ENCODE measurements at places on chromosomes 3 and 15.

GRCh38 chr15:99753066-99753465 lies 19.8 kb upstream of the LYSMD4 start:
- DNase-seq, result no peak

GRCh38 chr3:20125897-20126296 lies 60.1 kb downstream of the SGO1 start:
- no peak for DNase-seq

- DNase-seq, result no peak
Measured at GRCh38 chr3:182809531-182809930, 16.2 kb downstream of the ATP11B start.

DNA sequence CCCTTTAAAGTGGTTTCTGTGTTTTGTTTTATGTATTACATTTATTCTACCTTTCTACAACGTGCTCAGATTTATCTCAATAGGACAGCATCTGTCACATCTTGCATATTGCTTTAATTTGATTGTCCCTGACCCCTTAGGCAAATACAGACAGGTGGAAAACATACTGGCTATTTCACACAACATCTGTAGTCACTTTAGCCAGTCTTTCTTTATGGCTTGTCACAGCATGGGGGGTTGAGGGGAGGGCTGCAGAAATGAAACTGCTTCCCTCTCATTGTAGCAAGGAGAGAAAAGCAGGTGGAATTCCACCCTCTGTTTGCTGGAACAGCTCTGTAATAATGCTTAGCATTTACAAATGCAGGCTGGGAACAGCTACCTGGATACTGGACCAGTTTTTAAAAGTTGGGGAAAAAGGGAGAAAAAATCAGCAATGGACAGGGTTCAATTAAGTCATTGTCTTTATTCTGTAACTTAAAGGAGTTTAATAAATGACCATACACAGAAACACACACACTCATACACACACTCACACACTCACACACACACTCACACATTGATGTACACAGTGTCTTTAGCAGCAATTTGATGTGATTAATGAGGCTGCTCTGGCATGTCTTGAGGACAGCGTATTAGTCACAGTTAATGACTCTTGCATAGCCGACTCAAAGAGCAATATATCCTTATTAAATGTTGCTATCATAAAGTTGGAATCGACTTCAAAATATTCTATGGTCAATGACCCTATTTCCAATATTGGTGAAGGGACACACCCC lies 283.7 kb upstream of the GBE1 start:
- DNase-seq, result no peak

DNA sequence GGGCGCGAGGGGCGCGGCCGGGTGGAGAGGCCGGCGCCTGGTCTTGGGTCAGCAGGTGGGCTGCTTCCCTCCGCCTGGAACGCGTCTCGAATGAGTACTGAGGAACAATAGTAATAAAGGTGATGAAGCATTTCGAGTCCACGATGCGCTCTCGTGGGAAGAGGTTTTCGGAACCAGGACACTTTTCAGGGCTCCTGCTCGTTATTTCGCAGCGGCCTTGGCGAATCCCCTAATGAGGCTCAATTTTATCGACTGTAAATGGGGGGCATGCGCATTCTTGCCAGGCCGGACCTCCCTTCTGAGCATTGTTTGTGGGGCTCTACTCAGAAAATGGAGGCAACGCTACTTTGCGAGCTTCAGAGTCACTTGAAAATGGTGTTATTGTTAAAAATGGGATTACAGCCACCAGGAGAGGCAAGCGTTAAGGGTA lies 1.2 kb downstream of the NR2C2 start:
- no peak for DNase-seq

DNA sequence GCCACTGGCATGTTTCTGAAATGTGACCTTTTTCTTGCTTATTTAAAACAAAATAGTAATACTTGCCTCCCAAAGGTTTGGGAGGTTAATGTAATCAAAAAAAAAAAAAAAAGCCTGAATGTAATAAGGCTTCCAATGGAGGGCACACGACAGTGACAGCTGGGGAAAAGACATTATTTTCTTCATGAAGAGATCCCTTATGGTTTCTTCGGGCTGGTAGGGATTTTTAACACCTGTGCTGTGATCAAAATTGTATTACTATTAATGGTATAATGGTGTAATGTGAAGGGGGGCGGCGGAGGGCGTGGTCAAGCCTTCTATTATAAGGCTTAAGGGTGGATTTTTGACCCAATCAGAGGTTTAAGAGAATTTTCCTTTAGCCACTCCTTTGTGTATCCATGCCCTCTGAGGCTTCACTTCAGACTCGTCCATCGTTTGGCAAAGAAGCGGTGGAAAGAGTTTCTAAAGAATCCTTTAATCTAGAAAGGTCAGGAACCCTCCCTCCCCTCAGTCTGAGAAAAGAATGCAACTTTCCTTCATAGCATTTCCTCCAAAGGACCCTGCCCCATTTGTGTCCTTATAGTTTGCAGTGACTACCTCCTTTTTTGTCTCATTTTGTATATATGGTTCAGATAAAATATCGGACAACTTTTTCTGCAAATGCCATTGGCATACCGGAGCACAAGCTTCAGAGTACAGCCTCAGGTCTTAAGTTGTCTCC lies 89.5 kb upstream of the CHD2 start:
- DNase-seq, result peak; percentile 46

GRCh38 chr3:62097121-62097520 lies 276.2 kb downstream of the FEZF2 start:
- DNase-seq, result no peak

GRCh38 chr3:8286749-8287148 lies 214.9 kb upstream of the LMCD1 start:
- DNase-seq, result no peak

DNA sequence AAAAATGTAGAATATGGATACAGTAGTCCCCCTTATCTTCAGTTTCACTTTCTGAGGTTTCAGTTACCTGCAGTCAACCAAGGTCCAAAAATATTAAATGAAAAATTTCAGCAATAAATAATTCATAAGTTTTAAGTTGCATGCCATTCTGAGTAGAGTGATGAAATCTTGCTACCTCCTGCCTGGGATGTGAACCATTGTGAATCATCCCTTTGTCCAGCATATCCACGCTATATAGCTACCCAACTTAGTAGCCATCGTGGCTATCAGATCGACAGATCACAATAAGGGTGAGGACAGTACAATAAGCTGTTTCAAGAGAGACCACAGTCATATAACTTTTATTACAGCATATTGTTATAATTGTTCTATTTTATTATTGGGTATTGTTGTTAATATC lies 1.2 kb upstream of the LARS2 start:
- DNase-seq, result no peak

GRCh38 chr3:122907471-122907870 lies 112.6 kb downstream of the SLC49A4 start:
- DNase-seq, result no peak

- no peak for DNase-seq
Measured at GRCh38 chr3:135084405-135084804, 289.3 kb downstream of the EPHB1 start.

DNA sequence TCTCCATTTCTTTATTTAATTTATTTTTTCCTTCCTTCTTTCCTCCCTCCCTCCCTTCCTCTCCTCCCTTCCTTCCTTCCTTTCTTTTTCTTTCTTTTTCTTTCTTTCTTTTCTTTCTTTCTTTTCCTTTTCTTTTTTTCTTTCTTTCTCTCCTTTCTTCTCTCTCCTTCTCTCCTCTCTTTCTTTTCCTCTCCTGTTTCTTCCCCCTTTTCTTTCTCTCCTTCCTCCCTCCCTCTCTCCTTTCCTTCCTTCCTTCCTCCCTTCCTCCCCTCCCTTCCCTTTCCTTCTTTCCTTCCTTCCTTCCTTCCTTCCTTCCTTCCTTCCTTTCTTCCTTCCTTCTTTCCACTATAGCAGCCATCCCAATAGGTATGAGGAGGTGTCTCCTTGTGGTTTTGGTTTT lies 6.8 kb upstream of the PDIA5 start:
- DNase-seq, result no peak

- no peak for DNase-seq
Measured at GRCh38 chr3:118740722-118741290, 293.8 kb downstream of the IGSF11 start.

- DNase-seq, result no peak
Measured at GRCh38 chr3:78666470-78666800, 1101.4 kb downstream of the ROBO1 start.

DNA sequence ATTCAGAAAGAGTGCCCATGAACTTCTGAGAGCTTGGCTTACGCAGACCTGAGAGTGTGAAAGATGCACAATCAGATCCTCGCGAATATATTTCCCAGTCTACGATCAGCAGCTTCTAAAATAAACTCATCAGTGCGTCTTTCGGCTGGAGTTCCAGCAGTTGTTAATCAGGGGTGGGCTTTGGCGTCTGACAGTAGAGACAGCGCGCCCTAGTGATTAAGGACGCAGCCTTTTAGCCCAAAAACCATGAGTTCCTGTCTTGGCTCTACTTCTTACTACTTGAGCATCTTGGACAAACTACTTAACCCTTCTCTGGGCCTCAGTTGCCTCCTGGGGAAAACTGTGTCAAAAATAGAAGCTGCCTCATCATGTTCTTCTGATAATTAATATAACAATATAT lies 15.8 kb upstream of the ARRDC4 start:
- DNase-seq, result no peak

- no peak for DNase-seq
Measured at GRCh38 chr3:102480139-102480538, 45.3 kb downstream of the ZPLD1 start.

DNA sequence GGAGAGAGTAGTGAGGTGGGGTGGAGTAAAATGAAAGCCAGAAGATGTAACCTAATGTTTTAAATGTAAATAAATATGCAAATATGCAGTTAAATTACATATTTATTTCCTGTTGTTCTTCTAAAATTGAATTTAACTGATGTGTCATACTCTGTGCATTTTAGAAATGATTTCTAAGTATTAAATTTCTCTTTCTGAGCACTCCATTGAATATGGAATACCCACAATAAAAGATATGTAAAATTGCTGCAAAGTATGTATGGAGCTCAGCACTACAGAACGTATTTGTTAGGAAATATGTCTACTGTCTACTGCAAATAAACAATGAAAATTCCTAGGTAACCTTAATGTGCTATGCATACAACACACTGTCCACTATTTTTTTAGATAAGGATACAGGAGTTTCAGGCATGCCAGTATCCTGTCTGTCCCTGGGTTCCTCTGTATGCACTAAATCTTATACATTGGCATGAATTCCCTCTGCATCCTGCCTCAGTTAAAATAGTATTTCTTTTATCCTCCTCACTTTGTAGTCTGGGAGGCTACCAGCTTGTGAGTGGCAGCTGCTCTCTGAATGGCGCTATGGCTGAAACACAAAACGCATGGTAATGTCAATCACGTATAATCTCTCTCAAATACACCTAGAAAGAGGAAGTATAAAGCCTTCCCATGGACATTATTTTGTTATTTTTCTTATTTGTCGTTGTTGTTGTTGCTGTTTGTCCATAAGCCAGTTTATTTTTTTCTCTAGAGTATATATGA lies 579.5 kb downstream of the PYDC2 start:
- DNase-seq, result no peak

GRCh38 chr15:43190178-43190577 lies 5.0 kb downstream of the CCNDBP1 start:
- DNase-seq, result no peak

- DNase-seq, result peak; percentile 75
Measured at GRCh38 chr15:84878504-84878903, 6.0 kb upstream of the SLC28A1 start.

DNA sequence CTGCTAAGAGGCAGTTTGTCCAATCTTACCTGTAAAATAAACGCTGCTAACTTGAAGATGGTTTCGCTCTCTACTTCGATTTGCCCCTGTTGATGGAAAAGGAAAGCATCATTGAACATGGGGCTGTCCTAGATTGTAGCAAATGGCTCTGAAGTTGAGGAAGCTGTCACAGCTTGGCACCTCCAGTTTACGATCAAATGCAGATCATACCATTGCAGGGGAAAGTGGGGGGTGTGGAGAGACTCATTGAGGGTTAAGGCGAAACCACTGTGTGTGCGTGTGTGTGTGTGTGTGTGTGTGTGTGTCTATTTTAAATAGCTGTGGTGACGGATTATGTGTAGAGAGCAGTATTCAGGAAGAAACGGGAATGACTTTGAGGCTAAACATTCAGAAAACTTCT lies 127.6 kb upstream of the LMOD3 start:
- DNase-seq, result no peak

- DNase-seq, result no peak
Measured at GRCh38 chr15:88617031-88617722, 4.0 kb upstream of the AEN start.

DNA sequence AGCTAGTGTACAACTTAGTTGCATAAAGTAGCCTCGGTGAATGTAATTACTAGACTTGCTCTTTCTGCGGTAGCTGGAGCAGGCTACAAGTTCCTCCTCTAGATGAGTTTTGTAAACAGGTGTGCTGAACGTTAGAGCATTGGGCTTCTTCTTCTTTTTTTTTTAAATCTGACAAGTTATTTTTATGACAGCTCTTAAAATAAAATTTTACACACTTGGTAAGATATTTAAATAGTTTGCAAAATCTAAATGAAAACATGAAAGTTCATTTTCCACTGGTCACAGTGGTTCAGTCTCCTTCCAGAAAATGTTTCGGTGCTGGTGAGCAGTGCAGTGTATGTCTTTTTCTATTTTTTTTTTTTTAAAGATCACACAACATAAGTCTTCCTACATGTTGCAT lies 3.0 kb downstream of the CCR9 start:
- DNase-seq, result no peak

GRCh38 chr15:78365917-78366316 lies 25.8 kb downstream of the CRABP1 start:
- DNase-seq, result no peak
